Mesendoderm (in vitro differentiated cells): ENCODE measurements at places on chromosomes 2 and 18.

DNA sequence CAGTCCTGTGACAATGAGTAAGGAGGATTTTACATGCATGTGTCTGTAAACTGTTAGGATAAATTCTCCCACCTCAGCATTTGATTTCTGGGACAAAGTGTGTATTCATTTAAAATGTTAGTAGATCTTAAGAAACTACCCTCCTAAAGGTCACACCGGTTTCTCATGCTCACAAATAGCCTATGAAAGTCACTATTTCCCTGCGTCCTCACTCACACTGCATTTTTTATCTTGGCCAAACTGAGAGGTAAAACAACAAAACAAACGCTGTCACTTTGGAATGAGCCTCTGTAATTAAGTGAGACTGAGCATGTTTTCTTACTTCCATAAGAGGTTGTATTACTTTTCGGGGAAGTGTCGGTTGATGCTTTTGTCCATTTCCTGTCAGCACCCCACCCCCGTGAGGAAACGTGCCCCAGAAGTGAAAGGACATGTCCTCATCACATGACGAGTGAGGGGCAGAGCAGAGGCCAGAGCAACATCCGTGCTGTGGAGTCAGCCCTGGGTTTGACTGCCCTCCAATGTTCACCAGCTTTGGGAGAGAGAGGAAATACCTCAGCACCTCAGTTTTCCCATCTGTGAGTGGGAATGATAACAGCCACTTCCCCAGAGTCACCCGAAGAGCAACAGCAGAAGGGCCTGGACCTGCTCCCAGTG is 3.1 kb downstream of the GYPC start:
- peaks cover 17% of the 10 kb centered on the region for H3K4me1 ChIP-seq
- no peaks in the 10 kb centered on the region for H3K36me3 ChIP-seq
- no peaks in the 10 kb centered on the region for H3K27me3 ChIP-seq
- no peak overlapping the region for H3K27ac ChIP-seq
- no peak overlapping the region for H3K4me3 ChIP-seq

DNA sequence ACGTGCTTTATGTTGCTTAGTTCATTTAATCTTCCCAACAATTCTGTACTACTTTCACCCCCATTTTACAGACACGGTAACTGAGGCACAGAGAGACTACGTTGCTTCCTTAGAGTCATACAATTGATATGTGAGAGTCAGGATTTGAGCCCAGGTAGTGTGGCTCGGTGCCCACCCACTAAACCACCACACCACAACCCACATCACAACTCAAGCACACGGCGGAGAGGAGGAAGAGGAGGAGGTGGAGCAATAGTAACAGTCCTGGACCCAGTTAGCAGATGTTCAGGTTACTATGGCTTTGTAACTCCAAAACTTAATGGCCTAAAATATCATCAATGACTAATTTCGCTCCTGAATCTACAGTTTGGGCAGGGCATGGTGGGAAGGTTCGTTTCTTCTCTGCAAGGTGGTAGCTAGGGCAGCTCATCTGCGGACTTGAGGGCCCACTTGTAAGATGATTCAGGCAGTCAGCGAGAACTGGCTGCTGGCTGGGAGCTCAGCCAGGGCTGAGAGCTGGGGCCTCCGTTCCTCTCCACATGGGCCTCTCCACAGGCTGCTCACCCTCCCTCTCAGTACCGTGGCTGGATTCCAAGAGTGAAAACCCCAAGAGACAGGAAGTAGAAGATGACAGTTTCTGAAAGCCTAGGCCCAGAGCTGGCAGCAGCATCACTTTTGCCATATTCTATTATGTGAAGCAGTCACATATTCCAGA is 167.1 kb downstream of the ZFP36L2 start:
- H3K4me3 ChIP-seq = no peak overlapping the region
- H3K4me1 ChIP-seq = no peaks in the 10 kb centered on the region
- H3K36me3 ChIP-seq = no peaks in the 10 kb centered on the region
- H3K27ac ChIP-seq = no peak overlapping the region

- no peak overlapping the region for H3K27ac ChIP-seq
- H3K4me3 ChIP-seq = no peak overlapping the region
- H3K4me1 ChIP-seq = no peaks in the 10 kb centered on the region
- no peak for DNase-seq
- H3K27me3 ChIP-seq = no peaks in the 10 kb centered on the region
Measured at GRCh38 chr18:71223486-71223885, 934.6 kb downstream of the SOCS6 start.

- no peak overlapping the region for H3K4me3 ChIP-seq
- H3K4me1 ChIP-seq = no peaks in the 10 kb centered on the region
- no peaks in the 10 kb centered on the region for H3K27me3 ChIP-seq
- no peak overlapping the region for H3K27ac ChIP-seq
- DNase-seq = no peak
- peaks cover 4% of the 10 kb centered on the region for H3K36me3 ChIP-seq
Measured at GRCh38 chr2:113940891-113941290, 51.0 kb downstream of the ACTR3 start.

DNA sequence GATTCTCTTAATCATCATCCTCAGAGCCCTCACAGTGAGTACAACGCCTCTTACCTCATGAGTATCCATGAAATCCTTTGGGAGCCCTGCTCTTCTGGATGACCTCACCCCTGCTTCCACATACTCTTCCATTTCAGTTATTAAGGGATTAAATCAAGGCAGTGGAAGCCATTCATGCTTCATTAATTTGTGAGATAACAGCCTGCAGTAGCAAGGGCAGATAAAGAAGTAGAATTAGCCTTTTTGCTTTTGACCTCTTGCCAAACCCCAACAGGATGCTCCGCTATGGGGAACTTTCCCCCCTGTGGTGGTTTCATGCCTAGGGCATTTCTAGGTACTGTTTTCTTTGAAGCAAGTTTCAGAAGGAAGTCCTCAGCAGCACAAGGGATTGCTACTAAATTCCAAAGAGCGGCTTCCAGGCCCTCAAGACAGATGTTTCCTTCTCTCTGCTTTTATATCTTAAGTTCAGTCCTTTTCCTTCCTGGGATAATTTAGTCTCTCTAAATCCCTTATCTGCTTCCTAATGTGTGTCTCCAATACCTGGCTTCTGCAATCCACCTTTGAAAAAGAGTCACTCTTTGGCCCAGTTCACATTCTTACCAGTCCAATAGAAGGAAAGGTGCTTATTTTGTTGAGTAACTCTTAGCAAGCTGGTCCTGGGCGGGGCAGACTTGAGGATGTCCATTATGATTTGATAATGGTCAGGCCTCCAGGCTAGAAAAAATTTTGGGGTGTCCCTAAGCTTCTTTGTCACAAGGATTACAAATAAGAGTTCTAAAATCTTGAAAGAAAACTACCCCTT is 76.9 kb downstream of the MYO1B start:
- DNase-seq = peak; percentile 97
- H3K27me3 ChIP-seq = no peaks in the 10 kb centered on the region
- no peak overlapping the region for H3K4me3 ChIP-seq
- peaks cover 23% of the 10 kb centered on the region for H3K4me1 ChIP-seq
- peak overlapping the region; percentile 87 for H3K27ac ChIP-seq

GRCh38 chr2:241147336-241147735 is 1.9 kb downstream of the PASK start:
- no peaks in the 10 kb centered on the region for H3K4me1 ChIP-seq
- no peak for DNase-seq
- H3K4me3 ChIP-seq = no peak overlapping the region
- H3K36me3 ChIP-seq = no peaks in the 10 kb centered on the region
- H3K27me3 ChIP-seq = no peaks in the 10 kb centered on the region
- no peak overlapping the region for H3K27ac ChIP-seq

- no peaks in the 10 kb centered on the region for H3K36me3 ChIP-seq
- H3K27me3 ChIP-seq = no peaks in the 10 kb centered on the region
- peak; percentile 65 for DNase-seq
- no peak overlapping the region for H3K4me3 ChIP-seq
- no peaks in the 10 kb centered on the region for H3K4me1 ChIP-seq
- H3K27ac ChIP-seq = no peak overlapping the region
Measured at GRCh38 chr2:207879536-207879935, 109.8 kb upstream of the FZD5 start.

- no peak for DNase-seq
- no peaks in the 10 kb centered on the region for H3K27me3 ChIP-seq
- no peak overlapping the region for H3K4me3 ChIP-seq
- no peaks in the 10 kb centered on the region for H3K4me1 ChIP-seq
- no peaks in the 10 kb centered on the region for H3K36me3 ChIP-seq
Measured at GRCh38 chr2:42072349-42073118, 24.7 kb downstream of the PKDCC start.

GRCh38 chr2:210663631-210664089 is 107.3 kb downstream of the CPS1 start:
- H3K4me3 ChIP-seq = no peak overlapping the region
- no peak overlapping the region for H3K27ac ChIP-seq
- no peaks in the 10 kb centered on the region for H3K4me1 ChIP-seq
- H3K27me3 ChIP-seq = no peaks in the 10 kb centered on the region
- peak; percentile 74 for DNase-seq

DNA sequence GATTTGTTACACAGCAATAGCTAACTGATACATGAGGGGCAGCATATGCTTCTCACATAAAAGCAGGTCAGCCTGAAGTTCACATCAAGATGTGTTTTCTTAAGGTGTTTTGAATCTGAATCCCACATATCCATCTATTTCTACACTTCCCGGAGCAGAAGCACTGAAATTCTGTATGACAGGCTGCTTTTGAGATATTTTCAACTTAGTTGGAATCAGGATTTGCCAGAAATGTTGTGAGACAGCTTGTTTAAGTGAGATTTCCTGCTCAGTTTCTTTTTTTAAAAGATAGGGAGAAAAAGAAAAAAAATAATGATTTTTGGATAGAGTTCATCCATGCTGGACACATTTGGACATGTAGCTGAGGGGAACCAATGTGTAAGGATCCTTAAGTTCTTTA is 501.5 kb upstream of the CELF4 start:
- H3K36me3 ChIP-seq = no peaks in the 10 kb centered on the region
- DNase-seq = no peak
- H3K4me3 ChIP-seq = no peak overlapping the region

DNA sequence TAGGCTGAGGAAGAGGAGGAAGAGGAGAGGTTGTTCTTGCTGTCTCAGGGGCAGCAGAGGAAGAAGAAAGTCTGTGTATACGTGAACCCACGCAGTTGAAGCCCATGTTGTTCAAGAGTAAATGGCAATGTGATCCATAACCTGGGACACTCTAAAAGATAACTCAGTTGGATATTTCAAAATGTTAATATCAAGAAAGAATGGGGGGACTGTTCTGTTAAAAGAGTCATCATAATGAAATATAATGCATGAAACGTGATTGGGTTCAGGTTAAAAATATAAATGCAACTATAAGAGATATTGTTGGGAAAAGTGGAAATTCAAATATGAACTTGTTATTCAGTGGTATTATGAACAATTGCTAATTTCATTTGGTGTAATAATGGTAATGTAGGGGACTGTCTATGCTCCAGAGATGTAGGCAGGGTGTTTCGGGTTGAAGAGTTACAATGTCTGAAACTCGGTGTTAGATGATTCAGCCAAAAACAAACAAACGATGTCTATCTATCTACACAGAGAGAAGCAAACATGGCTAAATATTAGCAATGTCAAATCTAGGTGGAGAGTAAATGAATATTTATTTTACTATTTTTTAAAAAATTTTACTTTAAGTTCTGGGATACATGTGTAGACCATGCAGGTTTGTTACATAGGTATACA is 21.1 kb upstream of the POLE4 start:
- no peak overlapping the region for H3K4me3 ChIP-seq
- no peak overlapping the region for H3K27ac ChIP-seq
- no peaks in the 10 kb centered on the region for H3K27me3 ChIP-seq
- DNase-seq = no peak
